Mesothelial cell of epicardium (in vitro differentiated cells): ENCODE measurements at places on chromosomes 12 and 14.

- no peak for DNase-seq
These were observed 50.3 kb downstream of the TSHR start for GRCh38 chr14:81005540-81006228.

DNA sequence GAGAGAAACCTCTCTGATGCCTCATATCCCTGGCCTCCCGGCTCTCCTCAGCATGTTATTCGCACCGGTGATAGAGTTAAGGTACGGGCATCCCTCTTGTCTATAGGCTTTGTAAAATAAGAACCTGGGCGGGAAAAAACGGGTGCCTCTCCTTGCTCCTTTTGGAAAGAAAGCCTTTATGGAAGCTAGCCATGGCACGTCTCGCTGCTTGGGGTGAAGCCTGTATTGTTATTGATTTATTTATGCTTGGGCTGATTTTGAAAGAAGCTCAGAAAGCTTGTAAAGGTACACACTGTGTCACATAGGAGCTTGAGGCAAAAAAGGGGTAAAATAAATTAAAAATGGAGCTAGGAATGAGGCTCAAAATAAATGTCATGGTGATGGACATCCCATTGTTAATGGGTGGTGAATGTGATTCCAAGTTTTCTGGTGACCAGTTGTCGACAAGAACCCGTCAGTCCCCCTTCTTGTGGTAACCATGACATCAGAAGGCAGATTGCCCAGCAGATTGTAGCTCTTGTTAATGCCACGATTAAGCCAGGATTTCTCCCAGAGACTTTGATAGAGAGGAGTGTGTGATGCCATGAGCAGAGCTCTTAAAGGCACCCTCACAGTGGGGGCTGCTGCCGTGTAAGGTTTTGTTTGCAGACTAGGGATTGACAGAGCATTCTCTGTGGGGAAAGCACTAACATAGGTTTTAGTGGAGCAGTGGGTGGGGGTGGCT is 50.4 kb upstream of the ASPG start:
- DNase-seq = no peak

- DNase-seq = no peak
These were observed 158.9 kb upstream of the BTG1 start for GRCh38 chr12:92304371-92305055.

DNA sequence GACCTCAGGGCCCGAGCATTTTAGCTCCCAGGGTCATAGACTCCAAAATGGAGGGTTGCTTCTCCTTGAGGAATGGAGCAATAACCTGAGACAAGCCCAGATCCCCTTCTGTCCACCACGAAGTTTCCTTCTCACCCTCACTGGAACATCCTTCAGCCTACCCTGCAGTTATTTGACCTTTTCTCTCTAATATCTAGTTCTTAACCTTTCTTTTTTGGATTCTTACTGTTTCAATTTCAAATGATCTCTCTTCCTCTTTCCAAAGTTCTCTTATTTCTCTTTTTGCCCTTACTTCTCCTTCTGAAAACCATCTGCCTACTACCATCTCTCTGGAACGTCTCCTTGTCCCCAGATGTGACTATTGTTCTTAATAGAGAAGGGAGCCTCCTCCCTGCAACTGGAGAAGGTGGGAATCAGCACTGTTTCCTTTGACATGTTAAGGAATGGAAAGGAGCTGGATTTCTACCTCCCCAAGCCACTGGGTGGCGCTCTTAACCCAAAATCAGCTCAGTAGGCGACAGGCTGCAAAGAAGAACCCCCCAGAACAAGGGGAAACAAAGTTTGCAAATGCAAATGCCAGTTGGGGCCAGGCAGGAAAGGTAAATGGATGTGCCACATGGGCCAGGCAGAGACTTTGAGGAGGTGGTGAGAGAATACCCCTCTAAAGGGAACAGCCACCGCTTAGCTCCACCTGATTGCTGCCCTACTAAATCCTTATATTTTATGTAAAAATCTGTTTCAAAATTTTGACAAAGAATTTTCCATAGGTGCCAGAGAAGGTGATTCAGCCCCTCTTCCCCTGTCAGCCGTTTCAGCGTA is 22.4 kb upstream of the PDE1B start:
- no peak for DNase-seq

- DNase-seq = no peak
These were observed 22.9 kb downstream of the PCBP2 start for GRCh38 chr12:53474819-53475218.

GRCh38 chr12:23533265-23533664 is 416.2 kb downstream of the SOX5 start:
- DNase-seq = no peak

GRCh38 chr12:121535150-121536053 is 45.4 kb downstream of the KDM2B start:
- DNase-seq = no peak

- DNase-seq = no peak
These were observed 21.0 kb upstream of the PLEKHG3 start for GRCh38 chr14:64683264-64683663.

DNA sequence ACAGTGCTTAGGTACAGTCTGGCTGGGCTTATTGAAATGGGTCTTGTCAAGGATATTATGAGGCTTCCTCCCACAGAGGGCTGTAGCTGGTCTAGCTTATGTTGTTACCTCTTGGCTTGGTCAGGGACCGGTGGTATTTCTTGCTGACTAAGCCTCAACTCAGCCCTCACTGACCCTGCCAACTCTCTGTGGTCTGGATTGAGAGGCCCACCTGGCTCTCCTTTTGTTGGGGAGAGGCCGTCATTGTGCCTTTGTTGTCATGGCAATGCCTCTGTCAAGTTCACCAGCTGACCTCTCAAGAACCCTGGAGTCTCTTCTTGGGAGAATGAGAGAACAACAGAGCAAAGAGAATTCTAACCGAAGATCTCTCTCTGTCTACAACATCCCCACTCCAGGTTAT is 245.6 kb upstream of the NPAS3 start:
- no peak for DNase-seq

DNA sequence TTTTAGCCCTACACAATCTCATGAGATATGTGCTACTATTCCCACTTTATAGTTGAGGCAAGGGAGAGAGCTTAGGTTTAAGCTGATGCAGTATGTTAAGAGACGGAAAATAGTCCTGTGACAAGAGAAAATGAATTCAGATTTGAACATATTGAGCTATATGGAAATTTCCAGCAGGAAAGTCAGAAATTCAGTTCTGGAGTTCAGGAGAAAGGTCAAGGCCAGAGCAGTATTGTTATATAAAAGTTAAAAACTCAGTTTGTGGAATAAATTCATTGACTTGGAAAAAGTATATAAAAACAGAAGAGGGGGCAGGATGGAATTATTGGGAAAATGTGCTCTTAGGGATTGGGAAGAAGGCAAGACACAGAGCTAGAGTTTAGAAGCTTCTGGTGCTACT is 167.0 kb upstream of the GZMB start:
- DNase-seq = no peak

DNA sequence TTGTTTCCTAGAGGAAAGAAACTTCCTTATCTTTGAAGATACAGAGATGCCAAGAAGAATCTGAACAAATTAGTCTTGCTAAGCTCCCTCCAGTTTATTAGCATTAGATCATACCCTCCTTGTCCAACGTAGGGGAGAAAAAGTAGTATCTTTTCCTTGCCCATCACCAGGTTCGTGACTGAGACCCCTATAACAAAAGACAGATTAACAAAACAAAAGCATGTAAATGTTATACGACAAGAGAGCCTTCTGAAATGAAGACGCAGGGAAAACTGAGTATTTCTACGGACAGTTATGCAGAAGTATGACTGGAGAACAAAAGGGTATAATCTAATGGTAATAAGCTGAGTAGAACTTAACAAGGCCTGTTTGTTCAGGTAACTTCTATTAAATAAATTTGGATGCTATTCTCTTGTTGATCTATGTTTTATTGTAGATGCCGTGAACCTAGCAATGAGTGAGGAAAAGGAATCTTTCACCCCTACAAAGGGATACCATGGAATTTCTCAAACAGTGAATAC is 2.9 kb upstream of the CLEC7A start:
- DNase-seq = no peak

GRCh38 chr12:24898606-24899005 is 50.3 kb downstream of the BCAT1 start:
- no peak for DNase-seq

GRCh38 chr12:108326254-108326750 is 12.8 kb downstream of the CMKLR1 start:
- DNase-seq = no peak

DNA sequence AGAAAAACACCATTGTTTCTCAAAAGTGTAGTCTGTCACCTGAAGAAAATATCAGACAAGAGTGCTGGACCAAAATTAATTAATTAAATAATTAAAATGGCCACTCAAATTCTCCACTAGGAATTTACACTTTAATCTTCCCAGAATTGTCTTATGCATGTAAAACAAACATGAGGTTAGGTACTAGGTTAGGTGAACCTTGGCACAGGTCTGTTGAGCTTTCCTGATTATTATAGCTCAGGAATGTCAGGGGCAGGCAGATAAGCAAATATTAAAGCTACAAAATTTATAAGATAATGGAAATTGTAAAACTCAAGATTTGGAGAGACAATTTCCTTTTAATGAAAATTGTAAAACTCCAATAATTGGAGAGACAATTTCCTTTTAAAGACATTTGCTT is 253.2 kb downstream of the BMP4 start:
- no peak for DNase-seq

GRCh38 chr12:19588951-19589350 is 149.7 kb downstream of the AEBP2 start:
- no peak for DNase-seq
